ENCODE measurements at places on chromosomes 3 and 15.
A peak's percentile ranks its signal among the peaks of the same experiment; 100 is the strongest.

DNA sequence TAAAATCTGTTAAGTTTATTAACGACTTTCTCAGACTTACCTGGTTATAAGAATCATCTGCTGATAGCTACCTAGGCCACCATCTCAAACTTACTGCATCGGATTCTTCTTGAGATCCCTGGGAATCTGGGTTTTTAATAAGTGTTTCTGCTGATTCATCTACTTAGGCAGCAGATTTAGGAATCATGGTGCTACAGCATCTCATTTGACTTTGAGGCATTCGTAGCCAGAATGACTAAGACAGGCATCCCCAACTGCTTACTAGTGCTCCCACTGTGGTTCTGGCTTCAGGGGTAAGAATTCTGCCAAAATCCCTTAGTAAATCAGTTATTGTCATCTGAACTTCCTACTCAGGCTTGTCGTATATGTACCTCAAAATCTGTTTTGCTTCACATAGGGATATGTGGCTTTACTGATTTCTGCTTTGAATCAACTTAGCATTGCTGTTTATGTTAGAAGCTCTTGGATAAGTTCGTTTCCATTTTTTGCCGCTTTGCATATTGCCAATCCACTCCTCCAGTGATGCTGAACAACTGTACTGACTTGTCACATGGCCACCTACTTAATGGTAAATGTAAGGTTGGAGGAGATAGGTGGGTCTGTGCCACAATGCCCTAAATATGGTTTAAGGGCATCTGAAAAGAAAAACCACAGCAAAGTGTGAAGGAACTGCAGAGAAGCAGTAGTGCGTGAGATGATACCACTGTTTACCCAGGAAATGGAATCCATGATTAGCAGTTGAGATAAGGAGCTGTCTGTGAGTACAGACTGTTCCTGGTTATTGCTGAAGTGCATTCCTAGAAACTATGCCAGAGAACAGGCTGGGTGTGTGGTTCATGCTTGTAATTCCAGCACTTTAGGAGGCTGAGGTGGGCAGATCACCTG, 60.3 kb downstream of the MAP6D1 start:
- peak; percentile 63 for DNase-seq

DNA sequence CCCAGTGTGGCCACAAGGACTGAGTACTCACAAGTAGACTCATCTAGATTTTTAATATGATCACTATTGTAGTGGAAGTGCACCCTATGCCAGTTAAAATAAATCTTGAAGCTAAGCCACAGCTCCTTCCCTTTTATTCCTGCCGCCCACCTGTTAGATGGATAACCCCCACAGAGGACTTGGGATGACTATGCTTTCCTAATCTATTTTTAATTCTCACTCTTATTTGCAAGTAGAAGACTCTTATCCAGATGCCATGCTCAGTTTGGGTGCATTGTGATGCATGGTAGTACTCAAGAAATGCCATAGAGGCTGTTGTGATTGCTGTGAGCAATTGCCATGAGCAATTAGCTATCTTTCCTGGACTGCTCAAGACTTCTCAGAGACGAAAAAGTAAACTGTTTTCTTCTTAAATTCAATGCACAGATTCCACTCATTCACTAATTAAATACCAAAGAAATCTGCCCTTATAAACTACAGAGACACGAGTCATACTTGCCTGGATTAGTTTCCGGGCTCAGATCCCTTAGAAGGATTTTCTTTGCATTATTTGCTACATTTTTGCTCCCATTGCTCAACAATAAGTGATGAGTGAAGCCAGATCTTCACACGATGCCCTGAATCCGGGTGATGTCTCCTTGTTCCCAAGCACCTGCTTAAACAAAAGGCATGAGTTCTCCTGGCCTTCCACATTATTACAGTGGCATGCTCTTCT, 472.1 kb downstream of the SOX2 start:
- DNase-seq, result no peak

DNA sequence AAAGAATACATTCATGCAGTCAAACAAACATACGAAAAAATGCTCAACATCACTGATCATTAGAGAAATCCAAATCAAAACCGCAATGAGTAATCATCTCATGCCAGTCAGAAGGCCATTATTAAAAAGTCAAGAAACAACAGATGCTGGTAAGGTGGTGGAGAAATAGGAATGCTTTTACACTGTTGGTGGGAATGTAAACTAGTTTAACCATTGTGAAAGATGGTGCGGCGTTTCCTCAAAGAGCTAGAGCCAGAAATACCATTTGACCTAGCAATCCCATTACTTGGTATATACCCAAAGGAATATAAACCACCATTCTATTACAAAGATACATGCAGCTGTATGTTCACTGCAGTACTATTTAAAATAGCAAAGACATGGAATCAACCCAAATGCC, 330.4 kb downstream of the EDEM1 start:
- DNase-seq, result no peak

DNA sequence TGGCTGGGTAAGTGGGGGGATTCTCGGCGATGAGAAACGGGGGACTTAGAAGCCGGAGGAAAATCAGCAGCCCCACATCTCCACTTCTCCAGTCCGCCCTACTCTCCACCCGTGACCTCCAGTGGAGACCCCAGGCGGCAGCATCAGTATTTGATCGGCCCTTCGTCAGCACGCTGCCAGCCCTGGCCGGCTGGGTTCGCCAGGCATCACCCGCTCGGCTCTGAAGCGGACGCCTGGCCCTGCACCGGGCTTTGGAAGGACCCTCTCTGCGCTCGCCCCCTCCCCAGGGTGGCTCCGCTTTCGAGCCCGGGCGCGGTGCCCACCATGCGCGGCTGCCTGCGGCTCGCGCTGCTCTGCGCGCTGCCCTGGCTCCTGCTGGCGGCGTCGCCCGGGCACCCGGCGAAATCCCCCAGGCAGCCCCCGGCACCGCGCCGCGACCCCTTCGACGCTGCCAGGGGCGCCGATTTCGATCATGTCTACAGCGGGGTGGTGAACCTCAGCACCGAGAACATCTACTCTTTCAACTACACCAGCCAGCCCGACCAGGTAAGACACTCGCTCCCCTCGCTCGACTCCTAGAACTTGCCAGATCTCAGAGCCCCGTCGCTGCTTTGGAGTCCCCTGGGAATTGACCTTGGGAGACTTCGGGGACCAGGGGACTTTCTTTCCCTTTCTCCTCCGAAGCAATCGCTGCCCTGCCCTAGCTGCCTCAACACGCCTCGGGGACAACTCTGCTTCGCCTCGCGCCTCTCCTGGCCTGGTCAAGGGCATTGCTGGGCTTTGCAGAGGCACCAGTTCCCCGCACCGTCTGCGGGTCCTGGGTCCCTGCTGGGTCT, 561 bp downstream of the SIDT1 start:
- no peak for DNase-seq

DNA sequence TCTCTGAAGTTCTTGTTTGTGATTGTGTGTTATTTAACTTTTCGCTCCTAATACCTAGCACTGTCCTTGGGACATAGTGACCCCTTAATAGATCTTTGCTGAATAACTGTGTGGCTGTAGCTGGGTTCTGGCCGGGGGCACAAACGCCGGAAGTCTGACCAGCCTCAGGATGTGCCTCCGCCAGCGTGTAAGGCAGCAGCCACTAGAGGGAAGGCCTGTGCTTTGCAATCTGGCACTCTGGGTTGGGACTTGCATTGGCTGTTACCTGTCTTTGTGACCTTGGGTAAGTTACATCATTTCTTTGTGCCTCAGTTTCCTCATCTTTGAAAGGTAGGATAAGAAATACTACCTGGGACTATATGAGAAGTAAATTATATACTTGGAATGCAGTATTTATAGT, 158.7 kb downstream of the GHSR start:
- DNase-seq, result peak; percentile 17

DNA sequence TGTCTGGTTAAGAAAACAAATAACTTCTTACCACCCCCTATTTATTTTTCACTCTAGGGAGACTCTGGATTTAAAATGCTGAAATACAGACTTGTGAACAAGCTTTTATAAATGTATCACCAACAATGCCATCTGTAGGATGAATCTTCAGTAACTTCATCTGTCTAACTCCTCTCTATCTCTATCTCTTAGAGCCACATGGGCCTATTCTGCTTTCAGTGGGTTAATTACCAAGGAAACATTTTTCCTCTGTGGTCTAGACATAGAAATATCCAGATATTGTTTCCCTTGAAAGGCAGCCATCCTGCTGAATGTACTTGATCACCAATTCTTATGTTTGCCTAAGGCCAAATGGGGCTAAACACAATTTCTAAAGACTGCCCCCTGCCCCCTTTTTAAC, 167.6 kb upstream of the COL8A1 start:
- DNase-seq, result no peak

DNA sequence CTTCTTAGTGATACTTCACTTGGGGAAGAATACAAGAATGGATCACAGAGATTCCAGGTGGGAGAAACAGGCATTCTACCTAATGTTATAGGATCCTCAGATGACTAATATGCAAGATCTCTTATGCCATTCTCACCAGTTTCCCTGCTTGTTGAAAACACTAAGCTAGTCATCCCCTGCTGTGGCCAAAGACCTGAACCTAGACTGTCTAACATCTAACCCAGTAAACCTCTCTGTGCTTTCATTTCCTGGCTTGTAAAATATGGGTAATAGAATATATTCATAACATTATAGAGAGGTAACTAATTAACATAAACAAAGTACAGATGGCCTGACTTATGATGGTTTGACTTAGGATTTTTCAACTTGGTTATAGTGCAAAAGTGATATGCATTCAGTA, 776.3 kb downstream of the TUSC7 start:
- DNase-seq, result no peak

DNA sequence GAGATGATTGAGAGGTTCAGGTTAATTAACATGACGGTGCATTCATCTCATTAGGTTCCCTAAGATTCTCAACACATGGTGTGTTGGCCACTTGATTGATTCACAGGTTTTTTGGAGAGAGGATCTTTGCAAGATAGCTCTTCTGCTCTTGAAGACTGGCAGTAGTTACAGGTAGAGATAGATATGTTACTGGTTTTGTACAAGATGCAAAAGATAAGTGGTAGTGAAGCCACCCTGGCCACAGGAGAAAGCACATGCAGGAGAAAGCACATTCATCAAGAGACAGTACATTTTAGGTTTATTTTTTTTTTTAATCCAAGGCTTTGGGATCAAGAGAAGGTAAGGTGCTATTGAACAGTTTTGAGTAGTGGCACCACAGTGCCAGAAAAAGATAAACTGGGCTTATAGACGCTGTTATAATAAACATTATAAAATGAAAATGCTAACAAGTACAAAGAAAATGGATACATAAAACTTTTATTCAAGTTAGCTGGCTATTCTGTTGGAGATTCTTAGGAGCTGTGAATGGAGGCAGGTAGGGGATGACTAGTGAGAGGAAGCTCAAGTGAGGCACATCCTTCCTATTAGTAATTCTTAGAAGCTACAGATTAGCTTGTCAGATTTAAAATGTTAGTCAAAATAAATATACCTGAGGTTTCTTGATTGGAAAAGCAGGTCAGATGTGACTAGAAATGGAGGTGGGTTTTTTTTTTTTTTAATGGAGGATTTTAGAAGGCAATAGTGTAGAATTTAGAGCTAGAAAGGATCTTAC, 10.8 kb downstream of the SELENOT start:
- no peak for DNase-seq

DNA sequence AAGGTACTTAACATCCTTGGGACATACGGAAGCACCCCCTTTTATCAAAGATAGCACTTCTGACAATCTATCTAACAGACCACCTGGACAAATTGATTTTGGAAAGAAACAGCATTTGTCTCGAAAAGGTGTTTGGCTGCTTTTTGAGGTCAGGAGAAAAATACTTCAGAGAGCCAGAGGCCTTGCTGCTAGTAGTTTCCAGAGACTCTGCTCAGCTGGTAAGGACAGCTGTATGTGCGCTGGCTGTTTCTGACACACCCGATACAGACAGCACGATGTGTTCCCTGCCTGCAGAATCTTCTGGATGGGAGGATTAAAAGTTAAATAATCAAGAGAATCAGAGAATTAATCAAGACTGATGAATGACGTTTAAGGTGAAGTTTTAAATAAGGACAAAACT, 15.6 kb upstream of the GYG1 start:
- no peak for DNase-seq

- peak; percentile 66 for DNase-seq
These were observed 52.3 kb downstream of the WNT5A start for GRCh38 chr3:55434789-55435188.

- DNase-seq, result no peak
These were observed 39.4 kb upstream of the PCSK6 start for GRCh38 chr15:101528917-101529299.

DNA sequence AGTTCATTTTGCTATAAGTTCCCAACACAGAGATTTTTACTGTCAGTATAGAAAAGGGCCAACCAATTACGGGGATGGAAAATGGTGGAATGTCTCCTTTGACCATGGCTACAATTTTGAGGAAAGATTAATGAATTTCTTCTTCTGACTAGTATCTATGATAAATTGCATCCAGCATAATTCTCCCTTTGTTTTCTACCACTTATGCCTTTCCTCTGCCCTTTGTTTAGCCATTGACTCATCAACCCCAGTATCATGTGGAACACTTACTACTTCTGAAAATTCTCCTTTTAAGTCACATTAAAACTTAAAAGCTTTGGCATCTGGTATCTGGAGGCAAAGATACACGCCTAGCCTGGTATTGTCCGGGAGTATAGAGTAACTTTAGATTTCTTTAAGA, 92.9 kb upstream of the CADPS start:
- peak; percentile 54 for DNase-seq

DNA sequence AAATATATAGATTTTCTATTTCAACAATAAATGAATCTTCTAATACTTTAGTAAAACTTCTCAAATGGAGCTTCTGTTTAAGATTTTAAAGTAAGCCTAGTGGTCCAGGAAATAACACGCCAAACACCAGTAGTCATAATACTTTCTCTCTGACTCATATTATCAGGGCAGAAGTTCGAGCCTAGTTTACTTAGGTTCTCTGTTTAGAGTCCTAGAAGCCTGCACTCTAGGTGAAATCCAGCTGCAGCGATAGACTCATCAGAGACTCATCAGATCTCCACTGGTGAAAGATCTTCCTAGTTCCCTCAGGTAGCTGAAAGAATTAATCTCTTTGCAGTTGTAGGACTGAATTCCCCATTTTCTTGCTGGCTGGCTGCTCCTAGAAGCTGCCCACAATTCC, 552.5 kb upstream of the ROBO2 start:
- DNase-seq, result no peak

- peak; percentile 2 for DNase-seq
These were observed 168.6 kb downstream of the SEMA6D start for GRCh38 chr15:47885920-47886319.
